HTR-8/SVneo (cell line): ENCODE measurements at places on chromosomes 4 and X.

- no peak for DNase-seq
Observed at GRCh38 chr4:24033626-24034025, 143.8 kb upstream of the PPARGC1A start.

DNA sequence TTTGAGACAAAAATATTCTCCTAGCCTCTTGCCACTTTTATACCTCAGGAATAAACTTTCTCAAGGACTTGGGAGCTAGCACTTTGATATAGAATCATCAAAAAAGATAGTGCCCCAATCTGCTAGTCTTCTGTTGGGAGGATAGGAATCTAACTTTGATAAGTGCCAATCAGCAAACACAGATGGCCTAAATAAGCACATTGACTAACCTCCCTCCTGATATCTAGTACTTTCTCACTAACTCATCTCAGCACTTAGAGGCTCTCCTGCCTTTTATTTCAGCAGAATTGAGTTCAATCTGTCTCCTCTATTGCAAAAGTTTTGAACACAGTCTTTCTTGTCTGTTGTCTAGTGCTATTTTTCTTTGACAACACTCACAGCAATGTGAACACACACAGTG is 798.4 kb upstream of the FTHL17 start:
- no peak for DNase-seq

DNA sequence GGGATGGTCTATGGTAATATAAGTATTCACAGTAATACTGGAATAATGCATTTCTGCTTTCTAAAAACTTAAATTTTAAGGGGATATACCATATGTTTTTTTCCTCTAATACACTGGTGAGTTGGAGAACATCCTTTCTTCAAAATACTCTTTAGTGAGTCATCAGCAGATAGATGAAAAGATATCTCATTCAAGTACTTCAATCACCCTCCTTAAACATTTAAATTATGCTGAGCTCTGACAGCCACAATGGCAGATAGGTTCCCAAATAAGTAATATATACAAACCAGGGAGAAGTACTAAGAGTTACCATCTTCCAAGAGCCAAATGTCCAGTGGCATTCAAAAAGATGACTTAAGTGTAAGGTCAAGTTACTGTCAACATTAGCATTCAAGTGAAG is 52.2 kb downstream of the AMMECR1 start:
- DNase-seq, result no peak

DNA sequence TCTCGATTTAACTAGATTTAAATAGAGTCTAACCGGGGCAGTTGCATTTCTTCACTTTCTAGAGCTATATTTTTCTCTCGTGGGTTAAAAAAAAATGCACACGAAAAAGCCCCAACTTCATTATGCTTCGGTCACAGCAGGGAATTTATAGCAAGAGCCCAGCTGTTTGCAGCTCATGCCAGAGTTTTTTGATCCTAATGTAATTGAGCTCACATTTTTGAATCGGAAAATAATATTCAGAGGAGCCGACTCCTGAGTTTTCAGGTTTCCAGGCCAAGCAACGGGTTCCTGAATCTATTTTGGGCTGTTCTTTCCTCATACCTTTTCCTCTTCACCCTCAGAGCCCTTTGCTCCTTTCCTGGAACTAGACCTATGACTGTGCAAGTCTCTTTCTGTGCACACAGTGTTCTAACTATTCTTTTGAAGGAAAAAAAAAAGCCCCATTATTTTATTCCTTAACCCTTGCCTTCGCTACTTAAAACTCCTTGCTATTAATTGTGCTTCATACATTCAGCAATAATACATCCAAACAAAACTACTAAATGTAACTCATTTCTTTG is 27.5 kb upstream of the ESX1 start:
- no peak for DNase-seq

DNA sequence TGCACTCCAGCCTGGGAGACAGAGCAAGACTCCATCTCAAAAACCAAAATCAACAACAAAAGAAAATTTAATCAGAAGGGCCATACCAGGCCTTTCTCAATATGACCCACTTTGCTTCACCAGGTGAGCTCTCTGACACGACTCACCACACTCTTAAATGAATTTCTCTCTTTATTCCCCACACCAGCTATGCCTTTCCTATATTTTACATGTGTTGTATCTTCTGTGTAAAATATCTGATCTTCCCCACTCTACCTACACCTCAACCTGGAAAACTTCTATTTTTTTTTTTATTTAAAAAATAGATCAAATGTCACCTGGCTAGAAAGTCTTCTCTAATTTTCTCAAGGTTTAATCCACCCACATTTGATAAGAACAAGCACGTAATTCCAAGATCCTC is 77.6 kb upstream of the SLC39A8 start:
- no peak for DNase-seq

DNA sequence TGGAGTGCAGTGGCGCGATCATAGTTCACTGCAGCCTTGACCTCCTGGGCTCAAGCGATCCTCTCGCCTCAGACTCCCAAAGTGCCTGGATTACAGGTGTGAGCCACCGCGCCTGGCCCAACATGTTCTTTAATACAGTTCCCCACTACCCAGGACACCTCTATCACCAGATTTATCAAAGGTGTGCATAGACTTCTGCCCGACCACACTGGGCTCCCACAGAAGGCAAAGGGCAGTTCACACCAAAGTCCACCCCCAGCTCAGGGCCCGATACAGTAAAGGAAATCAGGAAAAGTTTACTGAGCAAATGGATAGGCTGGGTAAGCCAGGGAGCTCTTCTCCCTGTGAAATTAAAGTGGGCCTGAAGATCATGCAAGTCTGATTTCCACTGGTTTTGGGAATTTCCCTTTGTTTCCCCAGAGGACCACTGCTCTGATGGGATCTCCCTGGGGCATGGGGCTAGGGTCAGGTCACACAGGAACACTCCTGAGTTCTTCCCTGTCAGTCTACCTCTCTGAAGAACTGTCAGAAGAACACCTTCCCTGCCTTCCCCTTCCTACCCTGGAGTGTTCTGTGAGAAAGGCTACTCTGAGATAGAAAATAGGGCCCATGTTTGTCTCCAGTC is 17.7 kb upstream of the PIM2 start:
- no peak for DNase-seq

- DNase-seq, result no peak
Observed at GRCh38 chr4:155735496-155735895, 23.3 kb upstream of the GUCY1B1 start.

- no peak for DNase-seq
Observed at GRCh38 chrX:100969408-100969807, at the start of gene ARL13A. Gene ARL13A, plus strand, starts transcription at chrX:100969708. Its CDS starts 3,982 bp downstream, at chrX:100973690.

DNA sequence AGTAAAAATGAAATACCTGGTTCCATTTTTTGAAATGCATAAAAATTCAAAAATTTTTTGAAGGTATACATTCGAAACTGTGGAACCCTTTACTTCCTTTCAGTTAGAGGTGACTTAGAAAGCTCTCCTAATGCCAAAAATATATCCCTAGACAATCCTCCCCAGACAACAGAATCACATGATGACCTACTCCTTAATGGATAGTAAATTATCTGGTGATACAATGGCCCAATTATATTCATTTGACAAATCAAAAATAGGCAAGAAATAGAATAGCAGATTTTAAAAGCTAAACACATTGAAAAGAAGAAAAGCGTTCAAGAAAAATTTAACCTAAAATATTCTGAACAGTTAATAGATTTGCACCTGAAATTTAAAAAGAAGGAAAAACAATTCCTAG is 3.5 kb upstream of the UGT2A2 start:
- no peak for DNase-seq

GRCh38 chr4:59540311-59540710 is 1659.8 kb upstream of the ADGRL3 start:
- no peak for DNase-seq

- no peak for DNase-seq
Observed at GRCh38 chrX:11188664-11189063, 77.5 kb downstream of the HCCS start.

DNA sequence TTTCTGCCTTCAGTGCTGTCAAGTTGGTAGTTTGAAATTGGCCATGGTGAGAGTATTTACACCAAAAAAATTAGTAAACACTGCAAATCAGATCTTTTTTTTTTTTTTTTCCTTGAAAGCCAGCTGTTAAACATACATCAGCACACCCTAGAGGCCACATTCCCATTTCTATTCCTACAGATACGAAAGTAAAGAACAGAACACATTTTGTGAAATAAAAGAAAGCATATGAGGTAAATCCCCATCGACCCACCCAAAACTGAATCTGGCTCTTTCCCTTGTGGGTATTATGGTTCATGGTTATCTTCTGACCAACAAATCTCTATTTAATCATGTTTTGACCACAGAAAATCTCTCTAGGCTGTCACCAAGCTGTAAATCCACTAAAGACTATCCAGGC is 41.8 kb upstream of the AP1AR start:
- DNase-seq, result no peak

DNA sequence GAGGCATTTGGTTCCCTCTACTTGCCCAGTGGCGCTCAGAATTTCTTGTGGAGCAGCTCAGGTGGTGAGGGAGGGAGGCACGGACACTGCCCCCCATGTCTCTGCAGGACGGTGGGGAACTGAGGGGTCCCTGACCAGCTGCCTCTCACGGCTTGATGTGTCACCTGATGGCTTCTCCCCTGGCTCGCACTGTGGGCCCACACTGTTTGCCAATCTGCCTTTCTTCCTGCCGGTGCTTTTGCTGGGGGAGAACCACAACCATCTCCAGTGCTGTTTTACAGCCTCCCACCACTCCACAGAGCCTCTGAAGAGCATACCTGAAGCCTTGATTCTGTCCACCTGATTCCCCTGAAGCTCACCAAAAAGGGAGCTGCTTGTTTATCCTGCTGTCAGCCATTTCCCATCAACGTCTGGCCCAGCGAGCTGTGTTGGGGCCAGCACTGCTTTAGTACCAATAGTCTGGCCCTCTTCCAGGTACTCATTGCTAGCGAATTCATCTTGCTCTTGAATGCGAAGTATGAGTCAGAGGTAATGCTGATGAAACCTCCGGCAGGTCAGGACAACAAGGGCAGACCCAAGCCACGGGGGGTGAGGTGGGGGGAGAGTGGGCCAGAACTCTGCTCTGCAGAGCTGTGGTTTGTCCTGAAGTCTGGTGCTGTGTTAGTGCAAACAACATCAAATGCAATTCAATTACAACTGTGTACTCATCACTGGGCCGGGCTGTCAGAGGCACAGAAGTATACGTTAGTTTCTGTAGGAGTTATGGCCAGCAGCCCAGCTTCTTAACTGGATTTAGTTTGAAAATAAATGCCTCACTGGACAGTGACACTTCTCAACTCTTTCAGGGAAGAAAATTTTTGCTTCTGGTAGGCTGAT is 208.3 kb upstream of the JADE1 start:
- DNase-seq, result peak; percentile 82

GRCh38 chr4:111230265-111230664 is 607.4 kb upstream of the PITX2 start:
- DNase-seq, result no peak

- no peak for DNase-seq
Observed at GRCh38 chrX:45068569-45068968, 132.1 kb downstream of the DIPK2B start.

- DNase-seq, result no peak
Observed at GRCh38 chrX:70509078-70509477, 64.4 kb downstream of the DLG3 start.

GRCh38 chr4:137998666-137999429 is 243.3 kb downstream of the SLC7A11 start:
- DNase-seq, result no peak

DNA sequence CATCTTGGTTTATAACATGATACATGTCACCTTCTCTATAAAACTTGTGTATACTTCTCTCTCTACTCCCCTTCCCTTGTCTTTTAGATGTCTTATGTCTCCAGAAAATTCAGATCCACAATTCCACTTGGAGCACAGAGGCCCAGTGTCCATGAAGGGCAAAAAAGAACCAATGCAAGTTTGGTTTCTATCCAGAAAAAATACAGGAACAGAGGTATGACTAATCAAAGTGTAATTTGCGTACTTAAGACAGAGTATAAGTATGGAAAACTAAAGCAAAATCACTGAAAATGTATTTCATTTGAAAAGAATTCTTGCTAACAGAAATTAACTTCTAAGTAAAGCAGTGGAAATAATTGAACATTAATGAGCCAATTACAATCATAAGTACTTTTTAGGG is 46.2 kb downstream of the GUCY1B1 start:
- no peak for DNase-seq

- no peak for DNase-seq
Observed at GRCh38 chr4:38320833-38321232, 343.2 kb upstream of the KLF3 start.

DNA sequence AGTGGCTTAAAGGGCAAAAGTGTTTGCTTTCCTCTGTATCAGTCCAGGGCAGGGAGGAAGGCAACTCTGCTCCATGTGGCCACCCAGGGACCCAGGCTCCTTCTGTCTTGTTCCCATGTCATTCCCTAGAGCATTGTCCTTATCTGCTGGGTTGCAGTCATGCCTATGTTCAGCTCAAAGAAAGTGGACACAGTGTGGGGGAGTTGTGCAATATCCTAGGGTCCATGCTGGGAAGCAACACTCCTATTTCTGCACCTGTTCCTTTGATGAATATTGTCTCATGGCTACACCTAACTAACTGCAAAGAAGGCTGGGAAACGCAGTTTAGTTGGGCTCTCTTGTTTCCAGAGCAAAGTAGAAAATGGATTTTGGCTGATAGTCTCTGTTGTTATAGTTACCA is 107.0 kb upstream of the OTUD4 start:
- DNase-seq, result no peak

DNA sequence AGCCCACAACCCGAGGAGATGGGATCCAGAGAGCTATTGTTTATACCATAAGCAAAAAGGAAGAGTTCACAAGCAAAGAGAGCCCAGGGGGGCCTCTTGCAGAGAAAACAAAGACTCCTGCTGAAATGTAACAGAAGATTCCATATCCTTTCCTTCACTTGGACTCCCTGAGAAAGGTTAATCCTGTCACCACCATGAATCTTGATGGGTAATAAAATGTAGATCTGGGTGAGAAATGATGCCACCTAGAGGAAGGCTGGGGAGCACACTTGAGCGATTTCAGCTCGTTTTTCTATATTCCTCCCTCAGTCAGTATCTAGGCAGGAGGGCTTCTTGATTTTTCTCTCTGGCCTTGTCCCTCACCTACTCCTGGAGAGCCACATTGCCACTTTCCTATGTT is 10.2 kb upstream of the KCNE5 start:
- peak; percentile 0 for DNase-seq

DNA sequence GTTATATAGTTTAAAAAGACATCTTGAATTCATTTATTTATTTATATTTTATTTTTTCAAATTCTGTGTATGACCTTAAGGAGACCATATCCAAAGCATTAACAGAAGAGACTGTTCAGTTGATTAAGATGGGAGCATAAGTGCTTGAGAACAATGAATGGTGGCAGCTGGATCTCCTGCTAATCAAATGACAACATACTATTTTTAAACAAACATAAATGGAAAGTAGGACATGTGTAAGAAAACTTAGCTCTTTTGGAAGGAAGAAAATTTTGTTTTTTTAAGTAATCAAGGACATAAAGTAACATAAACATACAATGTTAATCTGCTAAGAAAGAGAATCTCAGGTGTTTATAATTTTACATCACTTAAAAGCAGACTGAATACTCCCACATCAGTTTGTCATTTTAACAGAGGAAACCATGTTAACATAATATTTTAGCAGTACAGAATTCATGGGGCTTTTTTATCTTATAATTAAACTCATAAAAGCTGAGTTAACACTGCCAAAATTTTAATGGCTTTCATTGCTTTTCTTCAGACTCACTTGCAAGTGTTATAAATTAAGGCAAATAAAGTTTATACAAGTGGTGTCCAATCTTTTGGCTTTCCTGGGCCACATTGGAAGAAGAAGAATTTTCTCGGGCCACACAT is 95.1 kb downstream of the MAD2L1 start:
- DNase-seq, result no peak
